ENCODE measurements at places on chromosomes 2 and 18.

DNA sequence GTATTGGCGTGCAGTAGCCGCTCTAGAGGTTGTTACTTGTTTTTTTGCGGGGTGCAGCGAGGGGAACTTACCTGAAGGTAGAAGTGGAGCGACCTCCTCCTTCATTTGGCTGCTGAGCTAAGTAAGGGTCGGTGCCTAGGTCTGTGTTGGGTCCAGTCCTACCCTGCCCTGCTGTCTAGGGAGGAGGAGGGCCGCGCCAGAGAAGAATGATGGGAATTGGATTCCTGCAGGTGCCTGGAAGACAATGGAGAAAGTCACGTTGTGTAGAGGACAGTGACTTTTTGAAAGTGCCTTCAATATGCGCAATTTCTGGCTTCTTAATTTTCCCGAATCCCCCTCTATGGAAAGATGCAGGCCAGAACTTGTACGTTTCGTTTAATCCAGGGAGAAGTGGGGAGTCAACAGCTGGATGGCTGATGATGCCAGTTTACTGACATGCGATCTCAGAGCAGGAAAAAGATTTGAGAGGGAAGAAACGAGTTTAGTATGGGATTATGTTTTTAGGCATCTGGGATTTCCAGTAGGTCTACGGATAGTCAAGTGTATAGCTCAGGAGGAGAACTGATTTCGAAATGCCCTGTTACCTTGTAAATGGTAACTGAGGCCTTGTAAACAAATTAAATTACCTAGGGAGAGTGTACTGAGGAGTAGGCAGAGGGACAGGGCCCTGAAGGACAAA is 653 bp downstream of the MRPS9 start:
- no peak for DNase-seq

GRCh38 chr2:134312482-134312881 is 58.6 kb downstream of the MGAT5 start:
- DNase-seq: no peak

- DNase-seq: no peak
Observed at GRCh38 chr2:62202729-62203128, 6.8 kb downstream of the B3GNT2 start.

DNA sequence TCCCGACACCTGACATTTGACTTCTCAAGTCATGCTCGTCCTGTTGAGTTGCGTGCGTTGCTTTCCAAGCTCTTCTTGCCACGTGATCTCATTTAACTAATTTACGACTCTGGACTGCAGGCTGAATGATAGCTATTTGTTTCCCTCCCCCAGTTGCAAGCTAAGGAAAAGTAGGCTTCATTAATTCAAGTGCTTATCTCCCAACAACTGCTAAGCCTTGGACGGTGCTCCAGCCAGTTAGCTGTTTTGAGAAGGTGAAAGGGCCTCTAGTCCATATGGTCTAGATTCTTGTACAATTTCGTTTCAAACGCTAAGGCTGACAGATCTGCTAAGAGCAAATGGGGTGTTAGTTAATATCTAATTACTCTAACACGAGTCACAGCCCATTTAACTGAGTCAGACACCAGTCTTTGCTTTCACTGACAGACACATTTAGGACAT is 21.1 kb downstream of the GPR45 start:
- DNase-seq: no peak

- DNase-seq: no peak
Observed at GRCh38 chr2:236747426-236747825, 177.8 kb downstream of the ACKR3 start.

- DNase-seq: no peak
Observed at GRCh38 chr18:12236934-12237832, 17.0 kb upstream of the CIDEA start.

- DNase-seq: no peak
Observed at GRCh38 chr2:107323946-107324565, 438.1 kb upstream of the ST6GAL2 start.

DNA sequence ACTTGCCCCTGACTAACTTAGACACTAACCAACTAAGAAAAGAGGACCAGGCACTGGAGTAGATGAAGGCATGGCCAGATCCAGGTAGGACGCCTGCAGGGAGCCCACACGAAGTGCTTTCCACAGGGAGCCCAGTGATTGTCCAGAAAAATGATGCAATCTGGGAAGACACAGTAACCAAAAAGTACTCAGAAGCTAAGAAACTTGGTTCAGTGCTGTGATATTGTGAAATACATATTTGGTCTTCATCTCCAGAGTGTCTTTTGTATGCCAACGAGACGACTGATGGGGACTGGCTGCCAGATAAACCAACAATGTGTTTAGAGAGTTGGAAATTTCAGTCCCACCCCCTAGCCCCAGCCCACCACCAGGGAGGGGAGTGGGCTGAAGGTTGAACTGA is 135.0 kb downstream of the SP3 start:
- no peak for DNase-seq

GRCh38 chr18:35164133-35164532 is 76.7 kb upstream of the ZNF397 start:
- no peak for DNase-seq

GRCh38 chr2:29749041-29749440 is 172.3 kb downstream of the ALK start:
- DNase-seq: no peak

DNA sequence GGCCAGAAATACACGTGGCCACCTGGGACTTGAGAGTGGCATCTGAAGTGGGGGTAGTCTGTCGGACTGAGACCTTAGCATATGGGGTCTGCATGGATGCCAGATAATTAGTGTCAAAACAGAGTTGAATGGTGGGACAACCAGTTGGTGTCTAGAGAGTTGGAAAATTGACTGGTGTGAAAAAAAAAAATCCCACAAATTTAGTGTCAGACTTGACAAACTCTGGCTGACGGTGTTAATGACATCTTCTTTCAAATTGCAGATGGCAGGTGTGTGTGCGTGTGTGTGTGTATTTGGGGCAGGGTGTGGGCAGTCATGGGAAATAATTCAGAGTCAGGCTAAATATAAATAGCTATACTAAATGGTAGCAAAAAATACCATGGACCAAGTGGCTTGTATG is 365.4 kb upstream of the RGPD4 start:
- DNase-seq: no peak

GRCh38 chr2:501130-501529 is 176.1 kb downstream of the TMEM18 start:
- no peak for DNase-seq

DNA sequence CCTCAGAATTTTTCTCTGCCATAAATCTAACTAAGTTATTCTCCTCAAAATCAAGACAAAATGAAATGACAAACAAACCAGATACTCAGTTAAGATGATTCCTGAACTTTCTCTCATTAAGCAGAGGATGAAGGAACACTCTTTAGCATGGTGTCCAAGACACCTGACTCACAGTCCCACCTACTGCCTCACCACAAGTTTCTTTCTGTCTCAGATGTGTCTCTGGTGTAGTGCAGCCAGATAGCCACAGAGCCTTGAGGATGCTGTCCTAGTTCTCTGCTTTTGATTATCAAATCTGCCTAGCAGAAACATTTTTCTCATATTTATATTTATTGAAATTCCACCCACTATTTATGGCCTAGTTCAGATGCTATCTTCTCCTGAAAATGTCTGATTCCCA is 103.6 kb upstream of the TMEM200C start:
- no peak for DNase-seq

DNA sequence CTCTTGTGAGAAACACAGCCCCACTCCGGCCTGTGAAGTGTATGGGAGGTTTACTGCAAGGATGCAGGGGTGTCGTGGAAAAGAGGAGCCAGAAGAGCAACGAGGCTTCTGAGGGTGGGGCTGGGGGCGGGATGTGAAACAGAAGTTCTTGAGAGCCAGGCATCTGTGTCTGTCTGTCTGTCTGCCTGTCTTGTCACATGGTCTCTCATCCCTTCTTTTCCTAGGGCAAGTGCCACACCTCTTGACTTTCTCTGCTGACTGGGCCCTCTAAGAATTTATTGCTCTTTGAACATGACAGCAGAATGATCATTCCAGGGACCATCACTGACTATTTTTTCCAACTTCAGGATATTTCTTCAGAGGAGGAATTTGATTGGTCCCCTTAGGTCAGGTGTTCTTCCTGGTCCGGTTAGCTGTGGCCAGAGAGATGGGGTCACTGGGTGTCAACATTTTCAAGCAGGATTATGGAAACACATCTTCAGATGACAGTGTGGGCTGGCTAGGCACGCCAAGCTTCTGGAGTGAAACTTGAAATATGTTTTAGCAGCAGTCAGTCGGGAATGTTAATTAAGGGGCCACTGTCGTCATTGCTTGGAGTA is 131.0 kb downstream of the FHOD3 start:
- no peak for DNase-seq

DNA sequence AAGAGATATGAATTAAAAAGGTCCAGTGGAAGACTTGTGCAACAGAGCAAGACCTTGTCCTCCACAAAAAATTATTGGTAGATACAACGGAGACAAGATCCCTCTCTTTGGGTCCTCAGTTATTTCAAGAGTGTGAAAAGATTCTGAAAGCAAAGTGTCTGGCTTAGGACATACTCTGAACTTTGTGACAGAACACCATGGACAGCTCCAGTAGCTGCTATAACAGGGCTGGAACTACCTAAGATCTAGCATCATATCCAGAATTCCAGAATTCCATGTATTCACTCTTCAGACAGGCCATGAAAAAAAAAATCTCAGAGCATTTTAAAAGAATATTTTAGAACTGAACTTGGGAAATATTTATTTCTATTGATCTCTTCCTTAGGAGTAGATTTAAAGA is 74.8 kb upstream of the ZBTB14 start:
- DNase-seq: no peak

- no peak for DNase-seq
Observed at GRCh38 chr2:219538504-219538951, 5.1 kb downstream of the CHPF start.

GRCh38 chr2:173652767-173653431 is 298.2 kb downstream of the CDCA7 start:
- DNase-seq: no peak

DNA sequence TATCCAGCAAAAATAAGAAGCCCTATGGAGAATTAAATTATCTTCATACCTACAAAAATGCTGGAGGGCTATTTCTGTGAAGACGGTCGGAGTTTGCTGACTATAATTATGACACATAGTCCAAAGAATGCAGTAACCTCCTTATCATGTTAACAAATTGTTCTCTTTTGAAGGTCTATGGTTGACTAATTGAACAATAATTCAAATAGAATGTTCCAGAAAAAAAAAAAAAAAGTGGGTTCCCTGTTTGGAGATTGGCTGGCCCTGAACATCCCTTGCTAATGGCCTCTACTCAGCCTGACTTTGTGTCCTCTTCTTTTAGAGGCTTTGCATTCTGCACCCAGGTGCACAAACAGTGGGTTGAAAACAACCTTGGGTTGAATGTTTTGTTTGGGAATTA is 82.8 kb upstream of the CCBE1 start:
- DNase-seq: no peak

- DNase-seq: no peak
Observed at GRCh38 chr2:12502759-12503158, 214.0 kb upstream of the TRIB2 start.

DNA sequence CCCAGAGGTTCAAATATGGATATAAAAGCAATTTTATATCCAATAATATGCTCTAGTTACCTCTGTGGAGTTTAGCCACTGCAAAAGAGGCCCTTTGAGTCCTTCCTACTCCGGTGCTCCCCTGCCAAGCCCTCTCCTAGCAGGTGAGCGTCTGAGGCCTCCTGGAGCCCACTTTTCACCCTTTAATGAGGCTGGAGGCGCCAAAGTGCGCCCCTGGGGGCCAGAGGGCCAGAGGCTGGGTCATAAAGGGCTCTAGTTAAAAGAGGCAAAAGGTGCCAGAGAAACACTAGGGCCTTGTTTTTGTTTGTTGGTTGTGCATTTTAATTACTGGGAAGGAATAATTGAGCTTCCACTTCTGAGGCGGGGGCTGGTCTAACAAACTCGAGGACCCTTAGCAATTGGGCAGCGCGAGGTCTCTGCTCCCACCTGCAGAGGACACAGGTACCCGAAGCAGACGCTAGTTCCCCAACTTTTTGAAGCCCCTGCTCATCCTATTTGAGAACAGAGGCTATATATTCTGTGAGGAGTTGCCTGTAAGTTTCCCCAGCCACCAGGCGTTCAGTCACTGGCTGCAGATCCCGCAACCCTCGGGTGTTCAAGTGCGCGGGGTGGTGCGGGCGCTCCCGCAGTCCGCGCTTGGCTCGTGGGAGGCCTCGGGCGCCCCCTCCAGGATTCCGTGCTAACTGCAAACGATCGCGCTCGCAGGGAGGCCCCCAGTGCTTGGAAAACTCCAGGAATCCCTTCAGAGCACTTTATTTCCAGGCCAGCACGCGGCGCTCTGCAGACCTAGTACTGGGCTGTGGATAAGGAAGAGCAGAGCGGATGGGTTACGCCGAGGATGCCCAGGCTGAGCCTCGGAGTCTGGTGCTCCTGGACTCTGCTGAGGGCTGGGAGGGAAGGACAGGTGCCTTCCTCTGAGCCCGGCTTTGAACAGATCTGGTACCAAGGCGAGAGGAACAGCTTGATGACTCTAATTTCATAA is 14.1 kb downstream of the MSGN1 start:
- DNase-seq: no peak

DNA sequence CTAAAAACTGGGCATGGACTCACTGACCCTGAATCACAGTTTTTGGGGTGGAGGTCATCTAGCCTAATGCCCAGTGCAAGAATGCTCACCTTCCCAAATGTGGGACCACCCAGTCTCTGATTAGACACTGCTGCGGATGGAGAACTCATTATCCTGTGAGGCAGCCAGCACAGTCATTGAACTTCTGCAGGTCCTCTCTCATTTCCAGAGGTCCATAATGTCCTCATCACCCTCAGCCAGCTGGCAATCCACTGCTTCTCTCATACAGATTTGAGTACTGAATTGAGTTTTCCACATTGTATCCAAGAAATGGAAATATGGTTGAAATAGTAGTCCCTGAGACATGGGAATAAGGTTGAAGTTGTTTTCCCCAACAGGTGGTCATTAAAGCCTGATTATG is 5.0 kb upstream of the MYO5B start:
- no peak for DNase-seq

DNA sequence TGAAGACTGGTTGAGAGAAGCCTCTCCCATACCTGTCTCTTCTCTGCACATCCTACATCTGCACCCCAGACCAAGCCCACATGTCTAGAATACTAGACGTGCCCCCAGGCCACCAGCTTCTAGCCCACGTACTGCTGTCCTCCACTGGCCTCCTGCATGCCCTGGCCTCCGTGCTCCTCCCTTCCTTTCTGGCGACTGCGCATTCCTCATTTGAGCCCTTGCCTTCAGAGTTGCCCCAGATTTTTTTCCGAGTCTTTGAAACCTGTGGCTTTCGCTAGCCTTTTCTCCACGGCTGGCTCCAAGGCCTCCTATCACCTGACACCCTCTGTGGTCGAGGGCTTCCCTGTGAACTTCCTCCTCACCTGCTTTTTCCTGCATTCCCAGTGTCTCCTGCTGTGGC is 11.2 kb downstream of the RNF144A start:
- no peak for DNase-seq

DNA sequence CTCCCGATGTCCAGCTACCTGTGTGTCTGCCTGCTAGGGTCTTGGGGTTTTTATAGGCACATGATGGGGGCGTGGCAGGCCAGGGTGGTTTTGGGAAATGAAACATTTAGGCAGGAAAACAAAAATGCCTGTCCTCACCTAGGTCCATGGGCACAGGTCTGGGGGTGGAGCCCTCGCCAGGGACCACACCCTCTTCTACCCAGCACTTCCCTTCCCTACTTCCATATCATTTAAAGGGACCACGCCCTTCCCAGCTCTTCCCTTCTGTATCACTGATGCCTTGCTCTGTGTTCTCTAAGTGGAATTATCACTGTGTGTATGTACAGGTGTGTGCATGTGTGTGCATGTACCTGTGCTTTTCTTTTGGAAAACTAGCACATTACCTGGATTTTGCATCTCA is 6.3 kb downstream of the UGT1A1 start:
- DNase-seq: no peak

All from activated CD8-positive, alpha-beta memory T cell treated with anti-CD3 and anti-CD28 coated beads for 1 hour (primary cell).